H1 (cell line): ENCODE measurements at places on chromosomes 7 and 10.
A peak's percentile ranks its signal among the peaks of the same experiment; 100 is the strongest.

DNA sequence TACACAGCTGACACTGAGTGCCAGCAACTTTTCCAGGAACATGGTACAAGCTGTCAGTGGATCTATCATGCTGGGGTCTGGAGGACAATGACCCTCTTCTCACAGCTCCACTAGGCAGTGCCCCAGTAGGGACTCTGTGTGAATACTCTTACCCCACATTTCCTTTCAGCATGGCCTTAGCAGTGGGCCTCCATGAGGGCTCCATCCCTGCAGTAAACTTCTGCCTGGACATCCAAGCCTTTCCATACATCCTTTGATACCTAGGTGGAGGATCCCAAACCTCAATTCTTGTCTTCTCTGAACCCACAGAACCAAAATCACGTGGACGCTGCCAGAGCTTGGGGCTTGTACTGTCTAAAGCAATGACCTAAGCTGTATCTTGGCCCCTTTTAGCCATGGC lies 116.8 kb downstream of the IQUB start:
- no peak for DNase-seq

DNA sequence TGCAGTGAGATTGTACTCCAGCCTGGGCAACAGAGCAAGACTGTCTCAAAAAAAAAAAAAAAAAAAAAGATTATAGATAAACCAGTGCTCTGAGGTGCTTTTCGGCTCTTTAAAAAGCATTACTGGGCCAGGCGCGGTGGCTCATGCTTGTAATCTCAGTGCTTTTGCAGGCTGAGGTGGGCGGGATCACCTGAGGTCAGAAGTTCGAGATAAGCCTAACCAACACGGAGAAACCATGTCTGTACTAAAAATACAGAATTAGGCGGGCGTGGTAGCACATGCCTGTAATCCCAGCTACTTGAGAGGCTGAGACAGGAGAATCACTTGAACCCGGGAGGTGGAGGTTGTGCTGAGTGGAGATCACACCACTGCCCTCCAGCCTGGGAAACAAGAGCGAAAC lies 6.6 kb upstream of the HNRNPF start:
- DNase-seq = no peak

DNA sequence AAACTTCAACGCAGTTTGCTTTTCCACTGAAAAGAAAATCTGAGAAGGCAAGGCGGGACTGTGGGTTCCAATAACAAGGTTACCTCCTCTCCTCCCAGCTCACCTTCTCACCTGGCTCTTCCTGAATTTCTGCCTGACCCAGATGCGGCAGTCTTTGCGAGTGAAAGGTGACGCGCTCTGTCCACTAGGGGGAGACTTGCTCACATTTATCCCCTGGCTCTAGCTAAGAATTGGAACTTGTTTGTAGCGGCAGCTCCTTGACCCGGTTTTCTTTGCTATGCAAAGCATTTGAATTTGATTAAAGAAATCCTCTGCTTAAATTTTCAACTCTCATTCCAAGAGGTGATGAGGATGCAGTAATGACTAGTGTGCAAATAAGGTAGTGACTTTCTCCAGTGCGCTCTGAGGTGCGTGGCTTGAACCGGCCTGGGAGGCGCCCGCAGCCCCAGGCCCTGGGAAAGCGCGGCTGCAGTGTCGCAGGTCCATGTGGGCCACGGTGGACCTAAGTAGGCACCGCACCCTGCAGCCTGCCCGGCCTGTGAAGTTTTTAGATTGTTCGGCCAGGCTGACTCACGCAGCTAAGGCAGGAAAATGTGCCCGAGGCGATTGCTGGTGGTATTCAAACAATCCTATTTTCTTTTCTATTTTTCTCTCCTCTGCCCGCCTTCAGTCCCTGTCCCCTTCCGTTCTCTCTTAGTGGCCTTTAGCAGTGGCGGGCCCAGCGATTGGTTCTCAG lies 336.9 kb upstream of the NPSR1 start:
- DNase-seq = peak; percentile 49

GRCh38 chr7:119594956-119595355 lies 678.0 kb upstream of the KCND2 start:
- no peak for DNase-seq

DNA sequence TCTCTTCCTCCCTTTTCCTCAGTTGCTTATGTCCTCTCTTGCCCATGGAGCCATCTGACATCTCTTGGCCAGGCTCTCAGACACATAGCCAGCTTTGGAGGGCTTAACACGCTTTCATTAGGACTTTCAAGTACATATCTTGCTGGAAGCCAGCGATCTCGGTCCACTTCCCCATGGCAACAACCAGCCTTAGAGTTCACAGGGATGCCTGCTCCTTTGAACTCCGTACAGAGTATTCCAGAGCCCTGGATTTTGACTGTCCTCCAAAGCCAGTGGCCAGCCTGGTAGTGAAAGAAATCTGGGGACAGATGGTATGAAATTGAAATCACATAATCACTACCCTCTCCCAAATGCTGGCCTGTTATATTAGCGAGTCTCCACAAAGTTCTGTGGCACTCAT lies 370.5 kb upstream of the NPVF start:
- no peak for DNase-seq

GRCh38 chr10:17375936-17376584 lies 78.3 kb downstream of the ST8SIA6 start:
- peak; percentile 87 for DNase-seq

DNA sequence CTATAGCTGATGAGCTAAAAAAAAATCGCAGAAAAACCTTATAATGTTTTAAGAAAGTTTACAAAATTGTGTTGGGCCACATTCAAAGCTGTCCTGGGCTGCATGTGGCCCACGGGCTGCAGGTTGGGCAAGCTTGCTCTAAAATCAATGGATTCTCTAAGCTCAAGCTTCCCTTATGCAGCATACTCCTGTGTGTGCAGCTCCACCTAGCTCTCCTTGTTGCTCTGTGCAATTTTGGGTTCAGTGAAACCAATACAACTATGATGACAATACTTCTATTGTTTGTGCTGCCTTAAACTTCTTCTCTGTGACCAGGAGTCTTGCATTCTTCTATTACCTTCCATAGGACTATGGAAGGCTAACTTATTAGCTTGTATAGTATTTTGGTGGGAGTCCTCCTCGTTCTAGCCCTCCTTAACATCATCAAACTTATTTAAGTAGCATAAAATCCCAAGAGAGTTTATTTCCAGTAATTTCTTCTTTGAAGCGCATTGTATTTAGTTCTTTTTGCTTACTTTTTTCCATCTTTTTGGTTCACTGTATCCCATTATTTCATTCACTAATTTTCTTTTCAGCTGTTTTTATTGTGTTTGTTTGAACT lies 170.9 kb upstream of the SMIM30 start:
- no peak for DNase-seq

DNA sequence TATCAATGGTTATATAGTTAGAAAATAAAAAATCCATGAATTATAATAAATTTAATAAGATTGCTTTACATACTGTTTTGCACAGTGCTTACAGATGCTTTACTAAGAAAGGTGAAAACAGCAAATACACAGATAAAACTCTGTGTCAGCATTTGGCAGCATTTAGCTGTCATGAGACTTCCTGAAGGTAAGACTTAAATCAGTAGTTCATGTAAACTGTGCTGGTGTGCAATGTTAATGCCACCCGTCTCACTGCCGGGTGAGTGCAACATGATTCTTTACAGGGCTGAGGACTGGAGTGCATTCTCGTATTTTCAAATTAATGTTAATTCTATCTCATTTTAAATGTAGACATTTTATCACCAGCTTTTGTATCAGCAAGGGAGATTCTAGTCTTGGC lies 326.2 kb upstream of the POT1 start:
- no peak for DNase-seq

- no peak for DNase-seq
Measured at GRCh38 chr10:93630625-93631557, 18.6 kb downstream of the PDE6C start.
